ENCODE measurements at places on chromosomes 4 and X. TPM values are rescaled to one million over a fixed set of nuclear protein-coding genes. Genes with fewer than 3 reads are reported as not detected.

DNA sequence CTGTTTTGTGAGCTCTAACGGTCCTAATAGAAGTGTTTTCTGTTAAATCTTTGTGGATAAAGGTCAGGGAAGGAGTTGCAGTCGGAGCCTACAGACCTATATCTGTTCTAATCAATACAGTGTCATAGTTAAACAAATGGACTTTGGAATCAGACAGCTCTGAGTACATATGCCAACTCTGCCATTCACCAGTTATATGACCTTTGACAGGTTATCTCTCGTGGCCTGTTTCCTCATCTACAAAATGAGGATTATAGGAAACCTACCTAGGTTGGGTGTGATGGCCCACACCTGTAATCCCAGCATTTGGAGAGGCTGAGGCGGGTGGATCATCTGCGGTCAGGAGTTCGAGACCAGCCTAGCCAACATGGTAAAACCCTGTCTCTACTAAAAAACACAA, 89.7 kb downstream of the MID1IP1 start:
- DNase-seq, result no peak

GRCh38 chr4:147303174-147303872, 177.6 kb upstream of the EDNRA start:
- no peak for DNase-seq

- no peak for DNase-seq
Observed at GRCh38 chr4:154164931-154165839, 326.4 kb downstream of the DCHS2 start.

GRCh38 chrX:45584717-45585116, 384.0 kb upstream of the DIPK2B start:
- no peak for DNase-seq

- no peak for DNase-seq
Observed at GRCh38 chr4:54525602-54526001, 132.2 kb upstream of the KIT start.

GRID2 gene
- total RNA-seq, result not detected

TRO gene
- 3.9 TPM for total RNA-seq

Data from mesenteric fat pad (tissue), 1 donor.